Osteoblast (primary cell): ENCODE measurements at places on chromosomes 13 and 19. TPM values are rescaled to one million over a fixed set of nuclear protein-coding genes. Genes with fewer than 3 reads are reported as not detected.

- DNase-seq = no peak
Observed at GRCh38 chr13:85626603-85627002, 172.6 kb downstream of the SLITRK6 start.

DNA sequence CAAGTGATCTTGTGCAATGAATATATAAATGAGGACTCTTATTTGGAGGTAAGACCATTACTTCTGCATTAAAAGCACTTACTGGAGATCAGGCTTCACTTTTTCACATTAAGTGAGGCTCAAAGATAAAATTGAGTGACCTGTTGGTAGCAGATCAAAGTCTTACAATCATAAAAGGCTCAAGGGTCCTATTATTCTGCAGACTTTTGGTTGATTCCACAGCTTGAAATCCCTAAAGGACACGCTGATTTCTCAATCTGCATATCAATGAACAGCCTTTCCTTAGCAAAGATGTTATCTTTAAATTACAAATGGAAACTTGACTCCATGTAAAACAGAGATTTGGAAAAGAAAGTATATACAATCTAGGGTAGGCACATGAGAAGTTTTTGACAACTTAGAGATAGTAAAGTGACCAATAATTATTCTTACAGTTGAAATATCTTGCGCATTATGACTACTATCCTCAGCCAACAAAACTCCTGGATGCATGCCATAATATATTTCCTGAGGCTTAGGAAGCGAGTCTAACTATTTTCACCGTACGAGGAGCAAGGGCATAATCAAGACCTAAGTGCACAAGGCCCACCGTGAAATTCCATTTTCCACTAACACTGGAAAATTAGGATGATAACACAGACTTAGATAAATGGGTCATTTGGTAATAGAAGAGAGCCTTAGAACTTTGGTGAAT, 640.7 kb downstream of the LIG4 start:
- no peak for DNase-seq

DNA sequence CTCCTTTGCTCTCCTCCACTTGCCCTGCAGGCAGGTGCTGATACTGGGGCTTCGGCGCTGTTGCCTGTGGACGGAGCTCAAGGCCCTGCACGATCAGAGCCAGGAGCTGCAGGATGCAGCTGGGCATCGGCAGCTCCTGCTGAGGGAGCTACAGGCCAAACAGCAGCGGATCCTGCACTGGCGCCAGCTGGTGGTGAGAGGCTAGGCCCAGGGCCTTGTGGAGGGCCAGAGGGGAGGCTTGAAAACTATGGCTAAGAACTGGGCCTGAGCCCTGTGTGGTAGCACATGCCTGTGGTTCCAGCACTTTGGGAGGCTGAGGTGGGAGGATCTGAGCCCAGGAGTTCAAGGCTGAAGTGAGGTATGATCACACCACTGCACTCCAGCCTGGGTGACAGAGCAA, 6.3 kb downstream of the HAUS5 start:
- peak; percentile 3 for DNase-seq

The C19orf38 gene
- under 0.01 and 0.29 TPM in 2 replicates for total RNA-seq

DNA sequence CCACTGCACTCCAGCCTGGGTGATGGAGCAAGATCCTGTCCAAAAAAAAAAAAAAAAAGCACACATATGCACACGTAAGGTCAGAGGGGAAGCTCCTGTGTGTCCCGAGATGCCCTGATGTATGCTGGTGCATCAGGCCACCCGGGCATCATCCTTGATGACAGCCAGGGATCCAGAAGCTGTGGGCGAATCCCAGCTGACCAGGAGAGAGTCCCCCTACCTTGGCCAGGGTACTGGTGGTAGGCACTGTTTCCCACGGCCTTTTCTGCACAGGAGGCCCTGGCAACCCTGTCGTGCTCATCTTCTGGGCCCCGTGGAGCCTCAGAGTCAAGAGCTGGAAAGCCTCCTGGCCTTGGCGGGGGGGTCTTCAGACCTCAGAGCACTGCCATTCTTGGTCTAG, 14.0 kb downstream of the MYDGF start:
- peak; percentile 38 for DNase-seq

DNA sequence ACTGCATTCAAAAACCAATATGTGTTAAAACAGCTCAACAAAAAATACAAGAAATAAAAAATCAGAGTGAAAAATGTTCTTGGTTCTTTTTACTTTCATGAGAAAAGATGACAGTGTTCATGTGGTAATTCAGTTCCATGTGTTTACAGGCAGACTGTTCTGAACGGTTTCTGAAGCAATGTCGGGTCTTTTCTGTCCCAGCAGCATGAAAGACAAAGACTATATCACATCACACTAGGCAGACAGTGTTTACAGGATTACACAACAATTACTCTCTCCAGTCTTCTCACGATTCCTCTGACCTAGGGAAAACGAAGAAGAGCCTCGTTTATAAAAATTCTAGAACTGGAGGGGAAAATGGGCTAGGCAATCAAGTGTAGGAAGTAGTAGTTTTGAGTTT, 83.4 kb downstream of the UBL3 start:
- no peak for DNase-seq

- peak; percentile 66 for DNase-seq
Observed at GRCh38 chr19:10749435-10750384, 31.8 kb downstream of the DNM2 start.

- peak; percentile 71 for DNase-seq
Observed at GRCh38 chr13:33108620-33109019, 92.4 kb downstream of the KL start.

DNA sequence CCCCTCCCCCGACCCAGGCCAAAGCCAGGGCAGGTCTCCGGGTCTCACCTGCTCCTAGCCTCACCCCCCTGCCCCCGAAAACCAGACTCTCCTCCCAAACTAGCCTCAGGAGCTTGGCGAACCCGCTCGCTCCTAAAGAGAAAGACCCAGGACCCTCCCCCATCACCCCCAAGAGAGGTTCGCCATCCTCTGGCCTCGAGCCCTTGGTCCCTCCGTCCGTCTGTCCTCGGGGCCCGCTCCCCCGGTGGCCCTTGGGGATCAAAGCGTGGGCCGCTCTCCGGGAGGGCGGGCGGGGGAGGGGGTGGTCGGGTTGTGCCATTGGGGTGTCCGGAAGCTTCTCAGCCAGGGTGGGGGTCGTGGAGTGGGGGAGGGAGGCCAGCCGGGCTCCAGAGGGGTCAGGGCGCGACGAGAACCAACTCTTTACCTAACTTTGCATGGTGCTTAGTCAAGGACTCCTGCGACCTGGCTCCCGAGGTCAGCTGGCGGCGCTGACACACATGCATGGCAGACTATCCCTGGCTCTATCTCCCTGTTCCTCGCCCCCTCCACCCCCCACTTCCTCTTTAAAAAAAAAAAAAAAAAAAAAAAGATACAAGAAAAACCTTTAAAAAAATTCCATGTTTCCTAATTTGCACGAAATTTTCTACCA, 15.6 kb downstream of the SMIM24 start:
- peak; percentile 87 for DNase-seq

The SLC7A9 gene
- under 0.01 and 0.59 TPM in 2 replicates for total RNA-seq

The NLRP4 gene
- not detected in 2 replicates for total RNA-seq
